Activated T-helper 2 cell treated with anti-CD3 and anti-CD28 coated beads, Interferon-gamma antibody, Interleukin-2, Interleukin-4, amounts not matched to agents 10 μg/mL and 5 μg/mL and 100 μg/mL, durations not matched to agents 14 hours and 24 hours and 36 hours (primary cell): ENCODE measurements at places on chromosomes 1 and 21. TPM values are rescaled to one million over a fixed set of nuclear protein-coding genes. Genes with fewer than 3 reads are reported as not detected.

The SLC35F3 gene
- total RNA-seq: 2.5 and 2.8 TPM in 2 replicates

The RGS13 gene
- total RNA-seq: not detected in 2 replicates

The EPHA8 gene
- not detected in 2 replicates for total RNA-seq

DNA sequence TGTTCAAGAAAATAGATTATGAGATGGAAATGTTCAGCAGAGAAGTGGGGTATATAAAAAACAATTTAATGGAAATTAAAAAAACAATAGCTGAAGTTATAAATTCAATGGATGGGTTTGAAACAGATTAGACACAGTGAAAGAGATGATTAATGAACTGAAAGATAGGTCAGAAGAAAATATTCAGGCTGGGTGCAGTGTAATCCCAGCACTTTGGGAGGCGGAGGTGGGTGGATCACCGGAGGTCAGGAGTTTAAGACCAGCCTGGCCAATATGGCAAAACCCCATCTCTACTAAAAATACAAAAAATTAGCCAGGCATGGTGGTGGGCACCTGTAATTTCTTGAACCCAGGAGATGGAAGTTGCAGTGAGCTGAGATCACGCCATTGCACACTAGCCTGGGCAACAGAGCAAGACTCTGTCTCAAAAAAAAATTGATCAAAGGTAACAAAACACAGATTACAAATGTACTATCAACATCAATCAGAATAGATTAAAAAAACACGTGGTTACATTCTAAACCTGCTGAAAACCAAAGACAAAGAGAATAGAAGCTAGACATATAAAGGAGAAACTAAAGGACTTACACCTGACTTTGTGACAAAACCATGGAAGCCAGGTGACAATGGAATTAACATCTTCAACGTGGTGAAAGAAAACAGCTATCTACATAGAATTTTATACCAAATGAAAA, 4.8 kb upstream of the SUMO3 start:
- DNase-seq: no peak
